ENCODE measurements at places on chromosomes 4 and X. TPM values are rescaled to one million over a fixed set of nuclear protein-coding genes. Genes with fewer than 3 reads are reported as not detected.

The GJB1 gene
- not detected for total RNA-seq

The PFKFB1 gene
- 0.40 TPM for total RNA-seq

The NRK gene
- total RNA-seq, result 0.94 TPM

The KDM5C gene
- 45.2 TPM for total RNA-seq

The MTNR1A gene
- total RNA-seq, result not detected

The PPEF2 gene
- total RNA-seq, result not detected

The SSX4 gene
- not detected for total RNA-seq

The HTN1 gene
- total RNA-seq, result not detected

The XAGE1A gene
- total RNA-seq, result not detected

DNA sequence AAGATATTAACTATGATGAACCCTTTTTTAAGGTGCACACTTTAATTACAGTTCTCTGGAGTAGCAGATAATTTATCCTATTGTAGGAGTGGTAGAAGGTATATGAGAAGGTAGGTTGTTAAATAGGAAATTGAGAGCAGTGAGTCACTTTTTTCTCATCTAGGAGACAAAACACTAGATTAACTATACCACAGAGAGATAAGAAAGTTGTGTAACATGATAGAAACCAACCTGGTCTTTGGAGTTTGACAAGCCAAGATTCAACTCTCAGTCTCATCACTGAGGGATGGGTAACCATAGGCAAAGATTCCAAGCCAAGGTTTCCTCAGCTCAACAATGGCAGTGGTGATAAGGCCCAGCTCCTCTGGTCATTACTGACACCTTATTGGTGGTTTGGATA is 104.0 kb downstream of the MAD2L1 start:
- DNase-seq, result no peak

GRCh38 chr4:111960241-111960667 is 185.0 kb upstream of the FAM241A start:
- no peak for DNase-seq

DNA sequence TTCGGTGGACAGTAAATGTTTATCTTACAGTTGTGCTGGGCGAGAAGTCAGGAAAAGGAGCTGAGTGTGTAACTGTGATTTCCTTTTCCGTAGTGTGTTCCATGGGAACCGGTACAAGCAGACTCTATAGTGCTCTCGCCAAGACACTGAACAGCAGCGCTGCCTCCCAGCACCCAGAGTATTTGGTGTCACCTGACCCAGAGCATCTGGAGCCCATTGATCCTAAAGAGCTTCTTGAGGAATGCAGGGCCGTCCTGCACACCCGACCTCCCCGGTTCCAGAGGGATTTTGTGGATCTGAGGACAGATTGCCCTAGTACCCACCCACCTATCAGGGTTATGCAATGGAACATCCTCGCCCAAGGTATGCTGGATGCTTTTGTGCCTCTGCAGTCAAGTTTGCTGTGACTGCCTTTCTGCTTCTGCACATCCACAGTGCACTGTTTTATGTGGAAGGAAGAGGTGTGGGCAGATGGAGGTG is 27.4 kb downstream of the NOCT start:
- DNase-seq, result no peak

- DNase-seq, result no peak
Measured at GRCh38 chr4:73018595-73018994, 50.9 kb downstream of the COX18 start.

DNA sequence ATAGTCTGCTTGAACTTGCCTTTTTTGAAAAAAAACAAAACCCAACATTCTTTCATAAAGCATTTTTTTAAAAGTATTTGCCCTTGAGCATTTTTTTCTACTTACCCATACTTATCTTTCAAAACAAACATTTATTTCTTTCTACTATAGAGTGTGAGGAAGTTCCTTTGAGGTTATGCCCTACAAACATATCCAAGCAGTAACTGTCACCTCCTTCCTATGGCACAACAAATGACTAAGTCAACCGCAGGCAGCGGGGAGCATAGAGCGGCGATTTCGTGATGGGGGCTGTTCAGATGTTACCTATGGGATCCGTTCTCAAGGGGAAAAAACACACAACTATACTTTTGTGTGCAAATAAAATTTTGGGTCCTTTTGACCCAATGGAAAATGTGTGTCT is 19.4 kb downstream of the SPRY1 start:
- no peak for DNase-seq

GRCh38 chr4:69878250-69878649 is 18.3 kb upstream of the SULT1E1 start:
- no peak for DNase-seq

DNA sequence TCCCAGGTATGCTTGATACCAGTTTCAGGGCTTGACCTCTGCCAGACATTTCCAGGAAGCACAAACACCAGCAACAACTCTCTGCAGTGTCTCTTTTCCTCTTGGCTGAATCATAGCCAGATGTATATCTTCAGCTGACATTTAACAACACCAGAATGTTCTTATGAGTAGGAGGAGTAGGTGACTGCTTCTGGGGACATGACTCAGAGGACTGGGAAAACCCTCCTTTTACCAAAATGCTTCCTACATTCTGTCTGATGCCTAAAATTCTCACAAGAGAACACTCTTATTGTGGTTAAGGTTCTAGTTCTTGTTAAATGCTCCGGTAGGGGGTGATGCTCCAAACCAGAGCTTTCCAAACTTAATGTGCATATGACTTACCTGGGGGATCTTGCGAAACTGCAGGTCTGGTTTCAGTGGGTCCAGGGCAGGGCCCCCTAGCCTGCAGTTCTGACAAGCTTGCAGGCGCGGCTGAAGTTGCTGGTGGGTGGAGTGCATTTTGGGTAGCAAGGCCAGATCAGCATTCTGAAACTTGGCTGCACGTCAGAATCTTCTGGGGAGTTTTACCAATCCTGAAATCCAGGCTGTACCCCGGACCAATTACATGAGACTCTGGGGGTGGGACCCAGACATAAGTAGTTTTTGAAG is 329.3 kb upstream of the RPS6KA3 start:
- peak; percentile 21 for DNase-seq

DNA sequence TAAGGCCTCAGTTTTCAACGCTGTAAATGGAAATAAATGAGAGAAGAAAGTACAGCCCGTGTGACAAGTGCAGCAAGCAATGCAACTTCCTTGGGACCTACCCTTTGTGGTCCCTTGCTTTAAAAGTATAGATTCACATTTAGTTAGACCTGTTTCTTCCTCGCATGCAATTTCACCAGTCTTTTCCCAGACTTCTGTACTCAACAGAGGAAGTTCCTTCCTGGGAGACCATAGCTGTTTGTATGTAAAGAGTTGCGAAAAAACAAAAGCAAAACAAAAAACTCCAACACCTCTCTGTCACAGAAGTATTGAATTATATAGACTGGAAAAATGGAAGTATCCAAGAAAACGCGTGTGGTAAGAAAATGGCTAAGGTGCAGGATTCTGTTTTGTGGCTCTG is 1.1 kb upstream of the IRF2 start:
- DNase-seq, result no peak

GRCh38 chr4:139005774-139006173 is 9.8 kb upstream of the NOCT start:
- no peak for DNase-seq

GRCh38 chrX:17544821-17545220 is 169.8 kb downstream of the NHS start:
- DNase-seq, result no peak

DNA sequence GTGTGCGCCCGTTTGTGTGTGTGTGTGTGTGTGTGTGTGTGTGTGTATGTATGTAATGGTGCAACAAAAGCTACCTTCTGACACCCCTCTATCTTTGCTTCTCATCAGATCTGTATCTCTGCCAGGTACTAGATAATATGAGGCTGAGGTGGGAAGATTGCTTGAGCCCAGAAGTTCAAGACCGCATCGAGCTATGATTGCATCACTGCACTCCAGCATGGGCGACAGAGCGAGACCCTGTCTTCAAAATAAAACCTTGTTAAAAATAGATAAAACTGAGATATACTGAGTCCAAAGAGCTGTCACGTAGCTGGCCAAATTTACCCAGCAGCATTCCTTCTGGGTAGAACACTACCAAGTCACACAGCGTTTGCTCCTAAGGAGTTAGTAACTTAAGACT is 18.4 kb downstream of the NLGN4X start:
- no peak for DNase-seq

DNA sequence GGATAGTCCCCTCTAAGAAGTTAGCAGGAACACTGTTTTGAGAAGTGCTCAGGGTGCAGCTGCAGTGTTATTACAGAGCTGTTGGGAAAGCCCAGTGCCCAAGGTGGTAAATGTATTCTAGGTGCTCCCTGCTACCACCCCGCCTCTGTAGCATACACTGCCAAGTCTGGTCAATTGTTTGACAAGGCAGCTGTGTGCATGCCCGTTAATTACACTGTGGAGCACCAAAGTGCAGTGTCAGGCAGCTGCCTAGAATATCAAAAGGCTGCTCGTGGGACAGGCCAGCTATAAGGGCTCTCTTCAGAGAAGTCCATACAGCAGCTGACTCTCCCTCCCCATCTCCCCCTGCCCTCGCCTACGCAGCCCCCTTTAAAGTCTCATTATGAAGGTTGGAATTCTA is 99.9 kb upstream of the KLHL13 start:
- DNase-seq, result no peak

- DNase-seq, result no peak
Measured at GRCh38 chrX:146409528-146409927, 400.0 kb upstream of the CXorf51B start.

DNA sequence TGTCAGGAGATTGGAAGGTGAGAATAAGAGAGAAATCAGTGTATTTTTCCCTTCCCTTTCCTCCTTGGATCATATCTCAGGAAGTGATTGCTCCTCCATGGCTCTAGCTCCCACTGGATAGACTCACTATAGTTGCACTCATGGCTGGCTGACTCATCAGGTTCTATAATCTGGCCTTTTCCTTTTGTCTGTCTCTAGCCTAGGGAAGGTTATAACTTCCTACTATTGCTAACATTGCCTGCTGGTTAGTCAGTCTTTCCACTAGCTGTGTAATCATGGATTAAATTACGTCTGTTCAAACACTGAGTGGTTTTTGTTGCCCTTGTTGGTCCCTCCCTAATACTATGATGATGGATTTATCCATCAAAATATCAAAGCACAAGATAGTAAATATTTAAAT is 195.5 kb upstream of the VEGFC start:
- no peak for DNase-seq

- DNase-seq, result no peak
Measured at GRCh38 chr4:54587107-54587891, 70.5 kb upstream of the KIT start.

DNA sequence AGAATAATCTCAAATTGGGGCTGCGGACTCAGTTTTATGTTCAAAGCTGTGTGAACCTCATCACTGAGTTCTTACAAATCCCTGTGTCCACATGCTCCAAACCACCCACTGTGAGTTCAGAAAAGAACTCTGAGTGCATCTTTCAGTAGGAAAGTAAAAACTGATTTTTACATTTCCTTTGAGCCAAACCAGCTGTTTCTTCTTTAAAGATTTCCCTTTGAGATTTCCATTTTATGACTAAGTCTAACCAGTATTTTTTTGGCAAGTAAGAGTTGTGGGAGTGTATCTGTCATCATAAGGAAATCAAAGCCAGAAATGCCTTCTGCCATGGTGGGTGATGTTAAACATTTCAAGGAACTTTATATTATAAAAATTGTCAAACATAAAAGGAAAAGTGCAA is 100.0 kb downstream of the TET2 start:
- DNase-seq, result no peak

DNA sequence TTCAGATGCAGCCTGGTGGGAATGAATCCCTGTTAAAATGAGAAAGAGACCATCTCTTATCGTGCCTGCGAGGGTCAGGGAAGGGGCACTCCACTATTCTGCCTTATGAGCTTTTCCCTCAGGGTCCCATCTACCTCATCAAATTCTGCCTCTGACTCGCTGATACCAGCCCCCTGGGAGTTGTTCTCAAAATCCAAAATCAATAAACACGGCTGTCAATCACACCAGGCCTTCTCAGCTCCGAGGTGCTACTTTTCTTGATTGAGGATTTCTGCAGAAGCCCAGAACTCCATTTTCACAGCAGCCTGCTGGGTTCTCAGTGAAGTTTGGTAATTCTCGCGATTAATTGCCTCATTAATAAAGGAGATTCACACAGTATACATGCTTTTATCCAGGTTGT is 312.6 kb downstream of the STIM2 start:
- no peak for DNase-seq

- peak; percentile 23 for DNase-seq
Measured at GRCh38 chrX:48696909-48697727, 584 bp downstream of the SUV39H1 start.

DNA sequence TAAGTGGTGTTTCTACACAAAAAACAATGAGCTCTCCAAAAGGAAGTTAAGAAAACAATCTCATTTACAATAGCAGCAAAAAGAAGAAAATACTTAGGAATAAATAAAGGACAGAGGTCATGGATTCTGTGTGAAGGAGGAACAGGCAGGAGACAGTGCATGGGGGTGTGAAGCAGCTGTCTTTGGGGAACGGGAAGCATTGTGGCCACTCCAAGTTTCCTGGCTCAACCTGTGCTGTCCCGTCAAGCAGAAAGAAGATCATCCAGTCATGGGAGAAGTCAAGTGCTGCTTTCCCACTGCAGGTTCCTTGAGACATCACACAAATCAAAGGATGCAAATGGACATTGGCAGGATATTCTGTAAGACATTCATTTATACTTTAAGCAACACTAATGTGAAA is 66.1 kb upstream of the MAML3 start:
- no peak for DNase-seq

DNA sequence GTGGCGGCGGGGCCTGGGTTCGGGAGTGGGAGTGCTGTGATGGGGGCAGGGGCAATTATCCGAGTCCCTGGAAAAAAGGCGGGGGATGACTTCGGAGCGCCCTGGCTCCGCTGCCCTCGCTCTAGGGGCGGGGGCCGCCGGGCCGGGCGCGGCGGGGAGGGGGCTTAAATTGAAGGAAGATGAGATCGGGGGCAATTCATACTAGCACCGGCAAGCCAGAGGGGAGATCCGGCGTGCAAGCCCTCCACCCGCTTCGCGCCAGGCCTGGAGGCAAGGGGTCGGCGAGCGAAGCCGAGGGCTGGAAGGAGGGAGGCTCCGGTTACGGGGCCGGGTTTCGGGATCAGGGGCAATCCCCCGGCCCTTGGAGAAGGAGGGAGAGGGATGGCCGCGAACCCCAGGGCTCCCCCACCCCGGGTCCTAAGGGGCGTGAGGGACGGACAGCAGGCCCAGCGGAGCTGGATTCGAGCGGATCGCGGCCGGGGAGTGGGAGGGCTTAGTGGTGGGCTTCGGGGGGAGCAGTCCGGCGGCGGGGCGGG is 1.2 kb downstream of the BCORL1 start:
- DNase-seq, result peak; percentile 30

All from heart left ventricle (tissue), 16 donors.